ENCODE measurements at places on chromosomes 6 and 20.

- no peak for DNase-seq
Observed at GRCh38 chr6:89834884-89835792, 5.5 kb downstream of the CASP8AP2 start.

DNA sequence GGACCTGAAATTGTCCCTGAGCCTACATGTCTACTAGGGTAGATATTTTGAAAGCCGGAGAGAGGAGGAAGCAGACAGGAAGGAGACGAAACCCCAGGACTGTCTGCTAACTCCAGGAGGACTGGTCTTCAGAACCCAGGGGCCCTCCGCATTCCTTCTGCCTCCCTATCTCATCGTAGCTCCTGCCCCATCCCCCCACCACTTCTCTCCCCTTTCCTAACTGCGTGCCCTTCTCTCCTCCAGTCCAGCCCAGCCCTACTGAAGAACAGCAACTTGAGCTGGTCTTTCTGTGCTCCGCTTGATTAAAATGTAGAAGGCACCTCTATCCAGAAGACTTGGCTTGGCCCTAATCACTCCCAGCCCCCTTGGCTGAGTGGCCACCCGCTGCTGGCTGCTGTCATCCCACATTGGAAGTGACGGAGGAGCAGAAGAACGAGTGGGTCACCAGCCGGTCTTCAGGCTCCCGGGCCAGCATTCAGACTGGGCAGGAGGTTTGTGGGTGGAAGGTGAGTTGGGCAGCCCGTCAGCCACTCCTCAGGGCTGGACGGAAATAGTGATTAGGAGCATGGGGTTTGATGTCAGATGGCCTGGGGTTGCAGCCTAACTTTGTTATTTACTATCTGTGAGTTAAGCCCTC, 28.8 kb upstream of the ANGPT4 start:
- DNase-seq, result no peak

GRCh38 chr20:62319346-62319909, 16.6 kb downstream of the ADRM1 start:
- DNase-seq, result no peak

DNA sequence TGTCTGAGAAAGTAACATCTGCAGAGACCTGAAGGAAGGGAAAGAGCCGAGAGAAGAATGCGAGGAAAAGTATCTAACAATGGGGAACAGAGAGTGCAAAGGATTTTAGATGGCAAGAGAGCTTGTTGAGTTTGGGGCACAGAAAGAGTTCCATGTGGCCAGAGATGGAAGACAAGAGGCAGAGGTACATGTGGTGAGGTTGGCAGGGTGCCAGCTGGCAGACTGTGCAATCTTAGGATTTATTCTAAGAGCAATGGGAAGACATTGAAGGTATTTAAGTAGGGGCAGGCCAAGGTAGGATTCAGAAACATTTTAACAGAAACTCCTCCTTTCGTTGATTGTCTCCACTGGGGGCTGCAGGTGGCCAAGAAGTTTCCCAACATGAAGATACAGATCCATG, 20.4 kb upstream of the LBP start:
- DNase-seq, result no peak

GRCh38 chr6:5984150-5985089, 22.3 kb downstream of the NRN1 start:
- no peak for DNase-seq

DNA sequence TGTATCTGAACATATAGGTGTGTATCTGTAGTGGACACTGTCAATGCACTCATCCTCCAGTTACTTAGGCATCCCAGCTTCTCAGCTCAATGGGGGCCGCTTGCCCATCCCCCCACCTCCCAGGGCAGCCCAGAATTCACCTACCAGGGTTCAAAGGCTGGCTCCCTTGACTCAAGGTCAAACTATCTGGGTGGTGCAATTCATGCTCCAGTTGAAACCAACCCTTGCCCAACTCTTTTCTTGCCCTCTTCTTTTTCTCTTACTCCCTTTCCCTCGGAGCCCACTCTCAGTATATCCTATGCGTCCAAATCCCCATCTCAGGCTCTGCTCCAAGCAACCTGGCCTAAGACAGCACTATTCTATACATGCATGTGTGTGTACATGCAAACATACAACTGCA, 127.4 kb downstream of the BCAS1 start:
- no peak for DNase-seq

- no peak for DNase-seq
Observed at GRCh38 chr6:145670311-145670710, 65.0 kb downstream of the EPM2A start.

DNA sequence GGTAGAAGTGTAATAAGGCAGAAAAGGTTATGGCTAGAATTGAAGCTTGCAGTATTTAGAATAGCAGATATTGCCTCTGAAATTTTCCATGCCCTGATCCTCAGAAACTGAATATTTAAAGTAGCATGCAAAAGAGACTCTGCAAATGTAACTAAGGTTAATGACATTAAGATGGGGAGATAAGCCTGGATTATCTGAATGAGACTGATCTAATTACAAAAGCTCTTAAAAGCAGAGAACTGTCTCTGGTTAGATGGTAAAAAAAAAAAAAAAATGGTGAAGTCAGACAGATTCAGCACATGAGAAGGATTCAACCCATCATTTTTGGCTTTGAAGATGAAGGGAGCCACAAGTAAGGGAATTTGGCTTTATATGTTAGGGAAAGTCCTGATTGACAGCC, 503.7 kb upstream of the IRAK1BP1 start:
- DNase-seq, result no peak

DNA sequence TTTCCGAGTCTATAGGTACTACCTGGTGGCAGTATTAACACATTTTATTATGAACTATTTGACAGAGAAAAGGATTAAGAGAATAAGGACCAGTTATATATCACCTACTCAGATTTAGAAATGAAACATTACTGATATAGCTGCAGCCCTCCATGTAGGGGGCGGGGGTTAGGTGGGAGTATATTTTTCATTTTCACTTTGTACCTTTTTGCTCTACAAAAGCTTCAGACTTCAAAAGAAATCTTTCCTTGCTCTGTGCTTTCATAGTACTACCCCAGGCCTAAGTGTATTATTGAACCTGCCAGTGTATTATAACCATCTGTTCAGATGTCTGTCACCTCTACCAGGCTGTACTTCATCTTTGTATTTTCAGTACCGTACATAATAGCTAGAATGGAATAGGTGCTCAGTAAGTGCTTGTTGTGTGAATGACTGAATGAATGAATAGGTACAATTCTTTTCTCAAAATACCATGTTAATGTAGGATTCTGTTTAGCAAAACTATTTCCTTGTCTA, 43.0 kb downstream of the CDKAL1 start:
- DNase-seq, result no peak

DNA sequence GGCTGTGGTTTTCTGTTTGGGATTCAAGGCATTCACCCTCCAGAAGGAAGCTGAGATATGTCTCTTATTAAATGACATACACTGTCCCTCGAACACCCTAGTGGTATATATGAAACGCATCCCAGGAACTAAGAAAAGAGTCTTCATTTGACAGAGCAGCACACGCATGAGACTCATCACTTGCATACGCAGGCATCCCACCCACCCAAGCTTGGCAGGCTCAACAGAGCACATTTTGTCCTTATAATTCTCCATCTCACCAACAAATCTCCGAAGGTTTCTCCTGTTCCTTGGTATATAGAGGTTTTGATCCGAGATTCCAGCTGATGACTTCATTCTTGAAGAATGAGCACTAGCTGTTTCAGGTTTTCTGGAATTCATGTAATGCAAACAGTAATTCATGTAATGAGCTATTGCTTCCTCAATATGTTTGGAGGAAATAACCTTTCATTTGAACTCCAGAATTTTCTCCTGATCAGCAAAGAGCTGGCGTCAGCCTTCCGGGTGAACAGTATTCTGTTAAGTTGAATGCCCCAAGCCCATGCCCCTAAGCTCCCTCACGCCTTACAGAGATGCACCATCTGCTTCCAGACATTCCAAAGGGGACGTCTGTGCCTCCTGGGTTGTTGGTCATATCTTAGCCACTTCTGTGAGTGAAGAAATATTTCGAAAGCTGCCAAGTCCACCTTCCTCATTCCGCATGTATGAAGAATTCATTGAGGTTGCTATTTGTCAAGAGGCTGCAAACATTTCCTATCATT, 66.0 kb upstream of the CDH4 start:
- DNase-seq, result peak; percentile 93

DNA sequence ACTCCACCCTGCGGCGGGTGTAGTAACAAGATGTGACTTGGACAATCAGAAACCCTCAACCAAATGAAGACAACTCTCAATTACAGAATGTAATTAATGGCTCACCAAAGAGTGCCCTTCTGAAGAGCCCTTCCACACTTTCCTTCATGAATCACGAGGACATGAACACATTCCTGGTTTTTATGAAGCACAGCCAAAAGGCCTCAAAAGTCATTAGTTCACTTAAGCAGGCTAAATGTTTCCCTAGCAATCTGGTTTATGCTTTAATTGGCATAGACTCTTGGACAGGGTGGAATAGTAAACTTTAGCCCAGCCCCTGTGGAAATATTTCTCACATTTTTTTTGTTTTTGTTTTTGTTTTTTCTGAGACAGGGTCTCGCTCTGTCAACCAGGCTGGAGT, 20.5 kb downstream of the CPNE5 start:
- no peak for DNase-seq
